ENCODE measurements at places on chromosomes 4 and X.

- peak; percentile 23 for DNase-seq
Observed at GRCh38 chr4:168451744-168452390, 28.4 kb downstream of the DDX60L start.

- no peak for DNase-seq
Observed at GRCh38 chr4:20192736-20193135, 59.0 kb upstream of the SLIT2 start.

GRCh38 chrX:121649417-121649816 lies 602.0 kb downstream of the GLUD2 start:
- DNase-seq = no peak

GRCh38 chr4:154414796-154415195 lies 76.8 kb downstream of the DCHS2 start:
- DNase-seq = no peak

DNA sequence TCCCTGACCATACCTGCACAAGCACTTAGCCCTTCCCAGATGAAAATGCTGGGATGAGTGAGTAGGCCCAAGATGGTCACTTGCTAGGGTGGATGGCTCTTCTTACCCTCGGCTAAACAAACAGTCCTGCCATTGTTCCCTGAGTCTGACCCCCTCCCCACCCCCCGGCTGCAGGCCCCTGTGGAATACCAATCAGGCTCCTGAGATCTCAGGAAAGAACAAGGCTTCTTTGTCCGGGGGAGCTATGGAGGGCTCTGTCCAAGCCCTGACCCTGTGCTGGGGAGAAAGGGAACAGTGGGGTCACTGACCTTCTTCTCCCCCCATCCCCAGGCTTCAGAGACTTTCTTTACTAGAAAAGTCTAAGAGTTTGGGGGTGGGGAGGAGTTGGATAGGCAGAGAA lies 6.0 kb downstream of the PLP1 start:
- no peak for DNase-seq

DNA sequence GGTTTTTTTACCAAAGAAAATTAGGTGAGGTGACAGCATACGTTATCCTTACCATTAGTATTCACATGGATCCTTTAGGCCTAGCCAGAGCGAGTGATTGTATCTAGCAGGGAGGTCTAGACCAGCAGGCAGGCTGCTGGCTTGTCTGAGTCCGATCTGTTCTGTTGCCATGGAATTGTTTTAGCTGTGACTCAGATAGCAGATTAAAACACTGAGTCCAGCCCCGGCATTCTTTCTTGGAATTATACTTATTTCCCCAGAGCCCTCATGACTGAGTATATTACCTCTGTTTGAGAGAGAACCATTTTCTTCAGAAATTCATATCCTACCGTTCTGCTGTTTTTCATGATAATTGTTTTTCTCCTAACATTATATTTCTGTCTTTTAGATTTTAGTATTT lies 37.4 kb downstream of the OCRL start:
- DNase-seq = peak; percentile 75

DNA sequence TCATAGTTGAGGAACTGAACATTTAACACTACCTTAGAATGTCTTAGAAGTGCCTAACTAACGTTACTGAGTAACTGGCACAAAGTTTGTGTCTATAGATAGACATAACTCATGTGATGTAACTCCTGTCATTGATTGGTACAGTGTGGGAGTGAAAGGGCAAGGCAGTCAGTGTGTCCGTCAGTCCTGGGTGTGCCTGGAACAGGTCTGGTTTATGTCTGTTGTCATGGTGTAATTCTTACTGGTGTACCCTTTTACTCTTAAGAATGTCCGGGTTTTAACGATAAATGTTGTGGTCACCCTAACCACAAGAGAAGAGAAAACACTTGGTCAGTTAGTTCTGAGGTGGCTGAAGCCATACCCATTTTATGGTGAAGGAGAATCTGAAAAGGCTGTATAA lies 93.1 kb upstream of the ESX1 start:
- DNase-seq = no peak

DNA sequence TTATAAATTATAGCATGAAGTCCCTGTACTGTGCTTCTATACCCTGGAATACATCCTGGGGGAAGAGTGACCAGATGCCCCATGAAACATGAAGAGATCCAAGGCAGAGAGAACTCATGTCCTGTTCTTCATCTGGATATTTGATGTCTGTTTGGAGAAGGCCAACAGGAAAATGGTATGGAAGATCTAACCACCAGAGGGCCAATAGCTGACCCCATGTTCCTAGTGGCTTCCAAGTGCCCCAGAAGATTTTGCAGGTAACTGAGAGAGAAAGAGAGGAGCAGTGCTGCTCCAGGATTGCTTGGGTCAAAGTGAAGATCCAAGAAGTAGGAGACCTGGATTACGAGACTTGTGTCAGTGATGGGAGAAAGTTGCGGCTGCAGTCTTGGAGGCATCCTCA lies 90.2 kb upstream of the TSPAN5 start:
- DNase-seq = no peak

DNA sequence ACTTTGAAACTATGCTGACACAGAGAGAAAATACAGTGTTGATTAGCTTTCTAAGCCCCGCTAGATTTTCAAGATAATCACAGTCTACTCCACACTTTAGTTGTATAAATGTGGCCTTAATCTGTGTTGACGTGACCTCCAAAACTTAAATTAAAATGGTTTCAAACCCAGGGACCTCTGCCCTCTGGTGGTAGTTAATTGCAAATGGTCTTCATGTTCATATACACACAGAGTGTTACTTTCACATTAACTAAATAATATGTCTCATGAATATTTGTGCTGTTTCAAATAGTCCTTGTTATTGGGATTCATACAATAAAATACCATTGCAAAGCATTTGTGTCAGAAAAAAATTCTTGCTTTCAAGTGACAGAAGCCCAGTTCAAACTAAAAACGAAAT lies 64.3 kb downstream of the TASL start:
- DNase-seq = no peak

DNA sequence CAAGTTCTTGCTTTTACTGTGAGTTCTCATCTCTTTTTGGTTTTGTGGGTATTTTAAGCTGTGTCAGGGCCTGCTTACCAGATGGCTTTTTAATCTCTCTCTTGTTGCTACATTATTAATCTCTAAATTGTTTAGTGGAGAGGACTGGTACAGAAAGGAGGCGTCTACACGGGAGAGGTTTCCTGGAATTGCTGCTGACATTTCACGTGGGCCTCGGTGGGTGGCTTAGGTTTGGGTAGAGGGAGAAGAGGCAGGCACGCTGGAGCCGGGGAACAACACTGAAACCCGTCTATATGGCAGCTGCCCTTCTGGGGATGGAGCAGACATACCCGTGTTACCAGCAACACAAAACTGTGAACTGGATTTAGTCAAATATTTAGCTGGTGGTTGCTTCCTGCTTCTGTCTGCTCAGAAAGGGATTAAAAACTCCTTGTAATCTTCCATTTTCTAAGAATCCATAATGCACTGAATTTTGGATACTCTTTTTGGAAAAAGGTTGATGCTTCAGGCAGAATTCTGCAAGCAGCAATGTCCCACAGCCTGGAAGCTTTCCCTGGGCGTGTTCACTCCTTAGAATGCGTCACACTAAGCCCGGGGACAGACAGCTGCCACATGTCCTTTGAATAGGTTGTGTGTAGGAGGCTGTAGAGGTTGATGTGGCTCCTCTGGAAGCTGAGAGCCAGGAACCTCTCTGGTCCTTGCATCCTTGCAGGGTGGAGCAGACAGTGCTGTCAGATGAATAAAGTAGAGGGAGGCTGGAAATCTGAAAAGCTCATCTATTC lies 199.8 kb upstream of the GATB start:
- no peak for DNase-seq

- DNase-seq = no peak
Observed at GRCh38 chr4:101014417-101014816, 332.9 kb downstream of the PPP3CA start.

DNA sequence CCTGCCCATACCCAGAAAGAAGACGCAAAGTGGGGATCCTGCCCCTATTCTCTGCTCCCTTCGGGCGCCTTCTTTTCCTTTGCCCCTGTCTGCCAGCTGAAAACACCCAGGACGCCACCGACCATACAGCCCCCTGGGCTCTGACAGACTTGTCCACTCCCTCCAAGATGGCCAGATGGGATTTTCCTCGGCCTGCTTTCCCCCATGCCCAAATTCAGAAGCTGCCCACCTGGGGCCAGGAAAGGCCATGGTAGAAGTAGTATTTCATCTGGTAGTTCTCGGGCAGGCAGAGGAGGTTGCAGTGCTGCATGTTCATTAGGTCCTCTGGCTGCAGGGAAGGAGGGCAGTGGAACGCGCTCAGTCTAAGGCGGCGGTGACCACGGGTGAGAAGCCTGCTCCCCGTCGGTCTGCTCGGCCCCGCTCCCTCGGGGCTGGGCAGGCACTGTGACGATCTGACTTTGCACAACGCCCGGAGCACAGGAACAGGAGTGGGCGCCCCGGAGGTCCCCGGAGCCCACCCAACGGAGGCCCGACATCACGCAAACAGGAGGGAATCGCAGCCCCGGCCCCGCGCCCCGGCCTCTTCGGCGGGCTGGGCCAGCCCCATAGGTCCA lies 582 bp downstream of the NAA10 start:
- DNase-seq = no peak

- DNase-seq = no peak
Observed at GRCh38 chr4:113645771-113646441, 115.6 kb downstream of the CAMK2D start.

GRCh38 chr4:13548059-13548983 lies 4.0 kb upstream of the NKX3-2 start:
- no peak for DNase-seq

GRCh38 chrX:114959729-114960128 lies 57.7 kb downstream of the IL13RA2 start:
- peak; percentile 8 for DNase-seq

DNA sequence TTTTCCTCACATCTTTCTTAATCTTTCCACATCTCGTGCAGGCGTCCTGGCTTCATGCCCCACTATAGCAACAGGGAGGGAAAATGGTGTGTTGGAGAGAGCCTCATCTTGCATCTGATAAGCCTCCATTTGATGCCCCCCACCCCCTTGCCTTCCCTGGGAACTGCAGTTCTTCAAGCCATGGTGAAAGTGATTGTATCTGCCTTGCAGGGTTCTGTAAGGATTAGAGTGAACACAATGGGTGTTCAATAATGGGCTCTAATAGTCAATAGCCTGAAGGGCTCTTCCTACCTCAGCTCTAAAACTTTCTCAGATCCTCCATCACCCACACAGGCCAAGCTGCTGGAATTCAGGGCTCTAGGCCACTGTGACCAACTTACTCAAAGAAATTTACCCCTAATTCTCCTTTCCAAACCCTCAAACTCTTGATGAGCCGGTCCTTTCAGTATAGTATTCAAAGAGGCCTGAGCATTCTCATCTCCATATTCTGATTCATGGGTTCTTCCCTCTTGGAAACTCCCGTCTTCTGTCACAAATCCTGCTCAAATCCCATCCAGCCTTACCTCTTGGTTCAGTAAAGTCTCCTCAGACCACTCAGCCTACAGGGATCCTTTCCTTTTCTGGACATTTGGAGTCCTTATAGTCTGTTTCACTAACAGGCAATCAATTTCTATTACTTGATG lies 128.3 kb upstream of the TRIM2 start:
- no peak for DNase-seq
